ENCODE measurements at places on chromosomes 5 and 9.
A peak's percentile ranks its signal among the peaks of the same experiment; 100 is the strongest.

DNA sequence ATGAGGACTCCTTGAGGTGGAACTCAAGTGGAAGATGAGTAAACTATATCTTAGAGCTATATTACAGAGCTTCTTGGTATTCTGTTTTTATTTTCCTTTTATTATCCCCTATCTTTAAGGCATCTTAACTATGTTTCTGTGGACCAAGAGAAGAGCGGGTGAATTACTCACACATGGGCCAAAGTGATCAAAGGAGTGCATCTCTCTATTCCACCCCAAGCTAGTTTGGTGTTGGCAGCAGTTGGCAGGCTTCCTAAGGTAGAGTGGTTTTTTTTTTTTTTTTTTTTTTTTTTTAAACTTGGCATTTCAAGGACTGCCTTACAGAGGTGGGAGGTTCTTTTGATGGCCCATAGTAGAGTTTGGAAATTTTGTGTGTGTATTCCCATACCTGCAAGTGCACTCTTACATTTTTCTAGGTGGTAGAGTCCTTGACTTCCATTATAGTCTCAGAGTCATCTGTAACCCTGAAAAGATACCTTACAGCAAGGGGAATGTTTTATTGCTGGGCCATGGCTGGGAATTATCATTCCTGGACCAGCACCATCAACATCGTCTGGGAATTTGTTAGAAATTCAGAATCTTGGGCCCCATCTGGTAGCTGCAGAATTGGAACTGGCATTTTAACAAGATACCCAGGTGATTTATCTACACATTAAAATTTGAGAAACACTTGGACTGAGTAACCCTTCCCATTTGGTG lies 51.0 kb downstream of the ARHGAP26 start:
- no peak for DNase-seq

DNA sequence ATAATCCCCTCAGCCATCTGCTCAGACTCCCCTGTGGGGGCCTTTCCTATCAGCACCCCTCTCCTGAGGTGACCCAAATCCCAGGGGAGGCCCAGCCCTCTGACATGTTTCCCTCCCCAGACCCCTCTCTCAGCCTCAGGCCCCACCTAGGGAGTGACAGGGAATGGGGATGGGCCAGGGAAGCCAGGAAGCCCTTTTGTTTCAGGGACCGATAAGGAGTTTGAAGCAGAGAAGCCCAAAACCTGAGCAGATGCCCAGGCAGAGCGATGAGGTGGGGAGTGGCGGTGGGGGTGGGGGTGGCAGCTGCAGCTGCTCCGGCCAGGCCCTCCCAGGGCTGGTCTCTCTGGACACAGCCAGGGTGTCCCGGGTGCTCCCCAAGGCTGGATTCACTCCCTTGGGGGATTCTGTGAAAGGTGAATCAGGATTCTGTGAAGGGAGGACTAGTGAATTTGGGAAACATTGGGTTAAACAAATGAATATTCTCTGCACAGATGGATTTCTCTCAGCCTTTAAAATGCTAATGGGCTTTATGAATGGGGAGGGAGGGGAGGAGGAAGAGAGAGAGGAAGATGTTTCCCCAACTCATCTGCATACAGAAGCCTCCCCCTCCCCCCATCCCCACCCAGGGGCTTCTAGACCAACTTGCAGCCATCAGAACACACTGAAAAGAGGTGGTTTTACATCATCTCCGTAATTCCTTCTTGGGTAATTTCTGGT lies 17.4 kb downstream of the AKNA start:
- no peak for DNase-seq

- DNase-seq: no peak
Measured at GRCh38 chr5:63164339-63164738, 585.7 kb downstream of the LRRC70 start.

- DNase-seq: no peak
Measured at GRCh38 chr5:136028782-136029742, at the start of gene TGFBI. Gene TGFBI, plus strand, starts transcription at chr5:136028988. Its CDS starts 68 bp downstream, at chr5:136029056.

DNA sequence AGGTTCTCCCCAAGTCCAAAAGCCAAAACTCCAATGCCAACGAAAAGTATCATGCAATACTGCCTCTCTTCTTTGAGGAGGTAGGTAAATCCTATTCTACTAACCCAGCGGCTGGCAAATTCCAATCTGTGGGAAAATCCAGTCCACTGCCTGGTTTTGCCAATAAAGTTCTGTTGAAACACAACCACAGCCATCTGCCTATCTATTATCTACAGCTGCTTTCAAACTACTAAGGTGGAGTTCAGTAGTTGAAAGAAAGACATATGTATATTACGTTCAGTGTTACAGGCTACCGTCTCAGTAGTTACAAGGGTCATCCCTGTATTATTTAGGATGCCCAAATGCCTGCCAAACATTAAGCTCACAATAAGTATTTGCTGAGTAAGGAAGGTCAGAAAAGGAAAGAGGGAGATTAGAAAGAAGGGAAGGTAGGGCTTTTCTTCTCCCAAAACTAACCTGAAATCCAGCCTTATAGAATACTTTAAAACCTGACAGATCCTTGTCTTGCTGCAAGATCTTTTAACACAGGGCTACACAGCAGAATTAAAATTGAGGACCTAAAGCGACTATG lies 16.2 kb downstream of the ARL15 start:
- DNase-seq: no peak

DNA sequence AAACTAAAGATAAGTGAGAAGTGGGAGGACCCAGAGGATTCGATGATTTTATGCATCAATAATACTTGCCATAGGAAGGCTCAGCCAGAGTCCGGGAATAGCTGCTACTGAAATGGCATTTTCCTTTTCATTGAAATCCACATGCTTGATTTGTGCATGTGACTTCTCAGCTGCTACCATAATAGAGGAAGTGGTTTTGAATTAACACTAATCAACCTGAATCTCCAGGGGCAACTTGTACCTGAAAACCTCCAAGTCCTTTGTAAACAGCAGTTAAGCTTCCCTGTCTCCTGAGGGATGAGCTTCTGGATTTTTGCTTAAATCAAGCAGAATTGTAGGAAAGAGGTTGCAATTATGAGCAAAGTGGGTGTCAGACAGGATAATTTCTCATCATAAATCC lies 124.9 kb downstream of the PPP2R2B start:
- DNase-seq: peak; percentile 23

Measured in DMS79 treated with DMSO at 0.1 percent for 48 hours (cell line).